ENCODE measurements at places on chromosomes 1 and 21.
A peak's percentile ranks its signal among the peaks of the same experiment; 100 is the strongest.

GRCh38 chr1:110321846-110322245 is 17.3 kb upstream of the RBM15 start:
- no peak for DNase-seq

DNA sequence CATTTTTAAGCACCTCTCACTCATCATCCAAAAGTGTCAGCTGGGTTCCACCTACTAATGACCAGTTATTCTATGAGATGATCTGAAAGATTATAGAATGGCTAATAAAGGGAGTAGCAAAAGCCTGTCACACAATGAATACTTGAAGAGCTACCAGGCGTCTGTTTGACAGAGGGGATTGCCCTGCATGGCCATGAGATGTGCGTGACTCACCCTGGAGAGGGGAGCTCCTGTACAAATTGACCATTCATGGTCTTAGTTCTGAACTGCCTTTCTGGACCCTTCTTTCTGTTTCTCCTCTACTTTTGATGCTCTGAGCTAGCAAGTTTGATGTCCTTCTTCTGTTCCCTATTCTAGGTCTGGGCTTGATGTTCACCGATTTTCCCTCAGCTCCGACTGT is 85.2 kb upstream of the ABCD3 start:
- no peak for DNase-seq

DNA sequence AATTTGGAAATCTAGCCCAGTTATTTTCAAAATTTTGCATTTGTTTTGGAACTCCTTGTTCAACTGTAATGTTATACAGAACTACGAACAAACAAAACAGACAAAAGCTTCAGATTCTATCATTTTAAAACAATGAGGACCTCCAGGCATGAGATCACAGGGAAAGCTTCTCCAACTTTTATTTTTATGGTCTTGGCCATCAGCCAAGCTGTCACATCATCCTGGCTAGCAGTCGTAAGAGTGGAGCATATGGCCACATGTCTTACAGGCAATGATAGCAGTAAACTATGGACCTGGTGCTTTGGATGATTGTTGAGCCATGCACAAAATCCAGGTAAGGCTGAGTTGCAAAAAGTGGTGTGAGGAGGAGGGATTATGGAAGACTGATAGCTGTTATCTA is 299.6 kb downstream of the LMX1A start:
- DNase-seq = no peak

DNA sequence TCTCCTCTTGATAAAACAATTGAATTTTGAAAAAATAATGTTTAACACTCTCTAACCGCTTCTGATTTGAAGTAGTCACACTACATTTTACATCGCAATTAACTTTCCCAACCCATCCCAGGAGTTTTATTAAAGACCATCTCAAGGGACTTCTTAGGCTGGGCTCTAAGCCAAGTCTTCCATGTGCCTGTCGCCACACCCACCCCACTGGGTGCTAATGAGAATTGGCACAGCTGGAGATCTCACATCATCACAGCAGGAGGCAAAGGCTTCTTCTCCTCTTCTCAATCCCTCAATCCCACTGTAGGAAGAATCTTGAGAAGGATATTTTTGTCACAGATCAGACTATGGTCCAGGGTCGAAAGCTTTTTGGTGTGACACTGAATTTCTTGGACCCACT is 328.9 kb downstream of the NUF2 start:
- DNase-seq = peak; percentile 60

- no peak for DNase-seq
Measured at GRCh38 chr1:88441022-88441421, 243.1 kb upstream of the PKN2 start.

DNA sequence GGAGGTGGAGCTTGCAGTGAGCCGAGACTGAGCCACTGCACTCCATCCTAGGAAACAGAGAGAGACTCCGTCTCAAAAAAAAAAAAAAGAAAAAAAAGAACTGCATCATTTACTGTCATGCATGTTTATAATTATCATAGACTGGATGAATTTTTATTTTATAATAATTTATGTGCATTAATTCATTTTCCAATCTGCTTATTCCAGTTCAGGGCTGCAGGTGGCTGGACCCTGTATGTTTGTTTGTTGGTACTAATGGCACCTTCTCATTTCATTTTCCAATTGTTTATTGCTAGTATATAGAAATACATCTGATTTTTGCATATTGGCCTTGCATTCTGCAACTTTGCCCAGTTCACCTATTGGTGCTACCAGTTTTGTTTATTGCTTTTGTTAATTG is 19.0 kb upstream of the SOX13 start:
- no peak for DNase-seq

DNA sequence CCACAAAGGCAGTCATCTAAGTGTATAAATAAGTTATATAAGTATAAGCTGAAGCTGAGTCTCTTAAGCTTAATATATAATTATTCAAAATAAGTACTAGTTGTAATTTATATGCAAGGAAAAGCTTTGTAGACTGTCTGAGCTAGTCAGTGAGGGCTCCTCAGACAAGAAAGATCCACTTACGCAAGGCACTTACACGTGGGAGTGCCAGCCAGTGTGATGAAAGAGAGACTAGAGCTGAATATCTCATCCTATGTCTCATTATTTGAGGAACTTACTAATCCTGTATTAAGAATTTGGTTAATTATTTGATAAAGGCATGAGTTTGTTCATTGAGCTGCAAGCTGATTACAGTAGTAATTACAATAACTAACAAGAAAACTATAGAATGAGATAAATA is 146.9 kb downstream of the PDE4B start:
- DNase-seq = no peak

DNA sequence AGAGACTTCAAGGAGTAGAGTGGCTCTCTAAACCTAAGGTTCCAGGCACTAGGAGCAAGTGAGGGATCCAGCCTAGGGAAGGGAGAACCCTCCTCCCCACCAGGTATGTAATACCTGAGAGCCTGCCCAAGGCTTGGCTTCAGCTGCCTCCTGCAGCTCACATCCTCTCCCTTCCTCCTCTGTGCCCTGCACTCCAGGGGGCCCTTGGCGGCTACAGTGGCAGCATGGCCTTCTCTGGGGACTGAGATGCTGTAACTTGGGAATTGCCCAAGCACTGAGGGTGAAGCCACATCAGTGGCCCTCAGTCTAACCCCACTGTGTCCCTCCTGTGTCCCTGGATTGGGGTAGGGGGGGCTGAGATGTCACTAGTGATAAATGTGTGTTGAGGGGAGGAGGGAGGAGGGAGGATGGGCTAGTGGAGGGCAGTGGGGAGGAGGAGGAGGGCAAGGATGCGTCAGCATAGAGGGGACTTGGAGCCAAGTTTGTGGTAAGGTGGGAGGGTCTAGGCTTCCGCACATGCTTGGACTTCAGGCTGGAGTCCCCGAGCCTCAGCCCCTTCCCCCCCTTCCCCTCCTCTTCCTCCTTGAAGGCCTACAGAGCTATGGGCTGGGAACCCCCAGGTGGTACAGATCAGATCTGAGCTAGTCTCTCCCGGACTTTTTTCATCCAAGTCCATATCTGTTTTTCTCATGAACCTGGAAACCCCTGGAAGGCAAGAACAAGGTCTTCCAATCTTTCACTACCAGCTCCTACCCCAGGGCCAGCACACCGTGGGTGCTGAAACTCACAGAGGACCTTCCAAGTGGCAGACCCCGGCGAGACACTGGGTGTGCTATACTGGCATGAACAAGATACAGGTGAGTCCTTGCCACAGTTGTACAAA is 17.5 kb downstream of the COL9A2 start:
- DNase-seq = no peak

DNA sequence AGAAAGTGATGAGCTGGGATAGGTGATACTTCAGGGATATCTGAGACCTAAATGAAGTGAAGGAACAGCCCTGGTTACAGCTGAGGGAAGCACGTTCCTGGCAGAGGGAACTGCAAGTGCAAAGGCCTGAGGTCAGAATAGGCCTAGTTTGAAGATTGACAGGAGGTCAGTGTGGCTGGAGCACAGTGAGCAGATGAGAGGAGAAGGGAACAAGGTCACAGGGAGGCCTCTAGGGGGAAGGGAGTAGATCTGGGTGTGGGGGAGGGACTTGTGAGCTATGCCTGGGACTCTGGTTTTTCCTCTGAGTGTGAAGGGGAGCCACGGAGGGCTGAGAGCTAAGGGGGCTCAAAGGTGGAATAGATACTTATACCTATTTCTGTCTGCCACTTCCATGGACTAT is 736.4 kb downstream of the MATN1 start:
- peak; percentile 76 for DNase-seq

DNA sequence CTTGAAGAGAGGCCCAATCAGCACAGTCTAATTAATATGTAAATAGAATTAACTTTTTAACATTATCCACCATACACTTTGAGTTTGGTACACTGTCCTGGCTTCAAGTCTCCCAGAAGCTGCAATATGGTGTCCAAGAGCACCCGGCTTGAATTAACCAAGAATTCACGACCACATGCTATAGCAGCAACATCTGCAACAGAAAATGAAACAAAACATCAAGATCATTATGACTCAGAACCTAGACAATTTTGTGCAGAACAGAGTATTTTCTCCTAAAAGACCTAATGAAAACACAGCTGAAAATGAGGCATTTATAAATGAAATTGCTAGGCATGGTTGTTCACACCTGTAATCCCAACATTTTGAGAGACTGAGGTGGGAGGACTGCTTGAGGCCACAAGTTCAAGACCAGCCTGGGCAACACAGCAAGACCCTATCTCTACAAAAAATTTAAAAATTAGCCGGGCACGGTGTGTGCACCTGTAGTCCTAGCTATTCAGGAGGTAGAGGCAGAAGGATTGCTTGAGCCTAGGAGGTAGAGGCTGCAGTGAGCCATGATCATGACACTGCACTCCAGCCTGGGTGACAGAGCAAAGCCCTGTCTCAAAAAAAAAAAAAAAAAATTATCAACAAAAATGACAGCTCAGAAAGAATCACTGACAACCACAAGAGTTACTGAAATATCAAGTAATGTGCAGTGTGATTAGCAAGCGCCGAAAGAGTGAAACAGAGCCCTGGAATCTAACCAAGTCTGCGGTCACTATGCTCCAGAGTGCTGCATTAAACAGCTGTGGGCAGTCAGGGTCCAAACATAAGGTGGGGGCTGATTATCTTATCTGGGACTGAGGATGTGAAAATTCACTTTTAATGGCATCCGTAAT is 45.3 kb downstream of the HSF2BP start:
- DNase-seq = no peak

DNA sequence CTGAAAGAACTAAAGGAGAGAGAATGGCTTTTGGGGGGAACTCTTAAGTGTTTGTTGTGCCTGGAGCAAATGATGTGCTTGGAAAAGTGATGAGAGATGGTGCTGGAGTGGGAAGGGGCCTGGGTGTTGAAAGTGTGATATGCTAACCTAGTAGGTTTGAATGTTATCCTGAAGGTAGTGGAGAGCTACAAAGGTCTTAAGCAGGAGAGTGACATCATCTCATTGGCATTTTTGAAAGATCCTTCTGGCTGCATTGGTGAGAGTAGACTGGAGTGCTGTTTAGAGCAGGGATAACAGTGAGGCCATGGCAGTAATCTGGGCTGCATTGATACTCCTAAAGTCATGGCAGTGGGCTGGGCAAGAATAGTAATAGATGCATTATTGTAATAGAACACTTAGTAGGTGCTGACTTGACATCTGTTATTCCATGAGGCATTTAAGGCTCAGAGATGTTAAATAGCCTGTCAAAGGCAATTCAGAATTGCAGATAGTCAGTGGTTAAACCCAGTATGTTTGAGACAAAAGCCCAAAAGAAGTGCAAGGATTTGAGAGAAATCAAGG is 44.5 kb downstream of the MDM4 start:
- DNase-seq = peak; percentile 97

DNA sequence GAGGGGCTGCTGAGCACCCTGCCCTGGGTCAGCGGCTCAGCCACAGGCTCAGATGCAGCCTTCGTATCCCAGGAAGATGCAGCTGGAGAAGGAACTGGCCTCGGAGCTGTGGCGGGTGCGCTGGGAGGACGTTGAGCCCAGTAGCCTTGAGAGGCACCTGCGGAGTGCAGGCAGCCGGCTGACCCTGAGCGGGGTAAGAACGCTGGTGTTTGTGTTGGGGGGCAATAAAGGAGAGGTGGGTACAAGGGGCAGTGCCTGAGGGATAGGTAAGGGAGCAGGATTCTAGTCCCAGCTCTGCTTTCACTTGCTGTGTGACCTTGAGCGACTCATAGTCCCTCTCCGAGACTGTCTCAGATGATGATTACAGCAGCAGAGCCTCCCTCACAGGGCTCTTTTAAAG is 6.4 kb downstream of the NPR1 start:
- no peak for DNase-seq

GRCh38 chr1:185104083-185104482 is 52.7 kb downstream of the TRMT1L start:
- no peak for DNase-seq

DNA sequence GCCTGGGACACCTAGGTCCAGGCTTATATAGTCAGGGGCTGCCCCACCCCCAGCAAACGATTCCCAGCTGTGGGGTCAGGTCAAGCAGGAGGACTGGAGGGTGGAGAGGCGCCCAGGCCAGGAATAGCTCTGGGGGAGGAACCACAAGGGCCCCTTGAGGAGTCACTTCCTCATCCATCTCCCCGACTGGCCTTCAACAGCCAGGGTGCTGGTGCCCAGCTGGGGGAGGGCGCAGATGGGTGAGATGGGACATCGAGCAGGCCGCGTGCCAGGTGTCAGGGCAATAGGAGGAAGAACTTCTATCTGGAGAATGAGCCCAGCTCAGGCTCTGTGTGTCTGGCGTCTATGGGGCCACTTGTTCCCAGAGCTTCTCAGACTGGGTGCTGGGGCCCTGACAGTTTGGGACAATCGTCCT is 208 bp upstream of the MYBPH start:
- DNase-seq = no peak

- DNase-seq = no peak
Measured at GRCh38 chr1:201912832-201913231, 24.1 kb downstream of the SHISA4 start.

DNA sequence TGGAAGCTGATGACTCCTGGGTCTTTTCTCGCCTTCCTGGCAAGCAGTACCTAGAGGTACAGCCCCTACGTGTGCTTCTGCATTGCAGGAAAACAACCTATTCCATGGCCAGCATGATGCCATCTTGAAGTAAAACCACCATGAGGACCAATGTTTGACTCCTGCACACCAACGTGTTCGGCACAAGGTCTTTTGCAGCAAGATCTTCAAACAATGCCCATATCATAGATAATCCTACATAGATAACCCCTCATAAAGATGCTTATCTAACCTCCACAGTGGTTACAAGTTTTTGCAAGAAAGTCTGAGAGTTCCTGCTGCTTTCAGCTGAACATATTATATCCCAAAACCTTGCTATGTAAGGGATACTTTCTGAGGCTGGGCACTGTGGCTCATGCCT is 141.1 kb upstream of the MAP1LC3C start:
- no peak for DNase-seq

- DNase-seq = no peak
Measured at GRCh38 chr1:157952601-157953000, 40.8 kb upstream of the KIRREL1 start.
